ENCODE measurements at places on chromosomes 4 and X.
A peak's percentile ranks its signal among the peaks of the same experiment; 100 is the strongest.

DNA sequence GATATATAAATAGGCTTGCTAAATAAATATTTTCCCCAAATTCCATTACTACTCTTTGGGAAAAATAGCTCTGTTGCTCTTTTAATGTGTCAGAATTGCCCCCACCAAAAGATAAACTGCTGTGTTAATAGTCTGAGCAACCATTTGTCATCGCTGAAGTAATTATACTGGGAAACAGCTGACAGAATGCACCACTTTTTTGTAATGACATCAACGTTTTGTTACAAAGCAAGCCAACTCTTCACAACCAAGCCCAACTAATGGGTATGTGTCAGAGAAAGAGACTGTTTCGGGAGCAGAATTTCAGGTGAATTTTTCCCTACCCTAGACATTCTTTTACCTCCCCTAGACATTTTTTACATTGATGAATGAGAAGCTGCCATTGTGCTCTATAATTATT lies 405.0 kb upstream of the MAGEB18 start:
- no peak overlapping the region for H3K4me3 ChIP-seq
- no peaks in the 10 kb centered on the region for H3K4me1 ChIP-seq
- H3K36me3 ChIP-seq, result no peaks in the 10 kb centered on the region

DNA sequence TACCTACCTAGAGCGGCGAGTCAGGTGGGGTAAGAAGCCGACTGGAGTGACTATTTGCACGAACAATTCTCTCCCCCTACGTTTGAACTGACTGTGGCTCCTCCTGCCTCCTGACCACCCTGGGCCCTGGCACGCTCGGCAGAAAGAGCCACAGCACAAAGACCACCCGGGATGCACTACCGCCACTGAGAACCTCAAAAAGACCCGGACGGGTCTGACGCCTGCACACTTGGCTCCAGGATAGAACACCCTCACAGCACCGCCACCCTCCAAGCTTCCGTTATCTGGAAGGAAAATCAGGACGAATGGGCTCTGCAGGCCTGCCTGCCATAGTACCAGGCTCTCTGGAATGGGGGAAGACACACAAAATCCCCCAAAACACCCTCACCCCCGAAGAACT lies 2.2 kb downstream of the LRPAP1 start:
- H3K36me3 ChIP-seq, result peaks cover 7% of the 10 kb centered on the region
- DNase-seq, result no peak
- H3K4me3 ChIP-seq, result no peak overlapping the region
- H3K4me1 ChIP-seq, result peaks cover 19% of the 10 kb centered on the region
- H3K27ac ChIP-seq, result no peak overlapping the region
- no peaks in the 10 kb centered on the region for H3K27me3 ChIP-seq

DNA sequence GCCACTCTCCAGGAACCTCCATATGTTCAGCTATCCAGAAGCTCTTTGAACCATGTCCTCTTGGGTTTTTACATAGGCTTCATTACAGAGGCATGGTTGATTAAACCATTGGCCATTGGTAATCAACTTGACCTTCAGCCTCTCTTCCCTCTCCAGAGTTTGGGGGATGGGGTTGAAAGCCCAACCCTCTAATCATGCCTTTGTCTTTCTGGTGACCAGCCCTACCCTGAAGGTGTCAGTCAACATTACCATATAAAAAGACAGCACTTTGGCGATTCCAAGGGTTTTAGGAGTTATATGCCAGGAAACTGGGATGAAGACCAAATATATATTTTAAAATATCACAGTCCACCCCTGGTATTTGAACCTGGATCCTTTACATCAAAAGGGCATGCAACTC lies 222.5 kb downstream of the CHIC1 start:
- H3K4me3 ChIP-seq, result no peak overlapping the region
- H3K4me1 ChIP-seq, result no peaks in the 10 kb centered on the region
- H3K27me3 ChIP-seq, result no peaks in the 10 kb centered on the region

DNA sequence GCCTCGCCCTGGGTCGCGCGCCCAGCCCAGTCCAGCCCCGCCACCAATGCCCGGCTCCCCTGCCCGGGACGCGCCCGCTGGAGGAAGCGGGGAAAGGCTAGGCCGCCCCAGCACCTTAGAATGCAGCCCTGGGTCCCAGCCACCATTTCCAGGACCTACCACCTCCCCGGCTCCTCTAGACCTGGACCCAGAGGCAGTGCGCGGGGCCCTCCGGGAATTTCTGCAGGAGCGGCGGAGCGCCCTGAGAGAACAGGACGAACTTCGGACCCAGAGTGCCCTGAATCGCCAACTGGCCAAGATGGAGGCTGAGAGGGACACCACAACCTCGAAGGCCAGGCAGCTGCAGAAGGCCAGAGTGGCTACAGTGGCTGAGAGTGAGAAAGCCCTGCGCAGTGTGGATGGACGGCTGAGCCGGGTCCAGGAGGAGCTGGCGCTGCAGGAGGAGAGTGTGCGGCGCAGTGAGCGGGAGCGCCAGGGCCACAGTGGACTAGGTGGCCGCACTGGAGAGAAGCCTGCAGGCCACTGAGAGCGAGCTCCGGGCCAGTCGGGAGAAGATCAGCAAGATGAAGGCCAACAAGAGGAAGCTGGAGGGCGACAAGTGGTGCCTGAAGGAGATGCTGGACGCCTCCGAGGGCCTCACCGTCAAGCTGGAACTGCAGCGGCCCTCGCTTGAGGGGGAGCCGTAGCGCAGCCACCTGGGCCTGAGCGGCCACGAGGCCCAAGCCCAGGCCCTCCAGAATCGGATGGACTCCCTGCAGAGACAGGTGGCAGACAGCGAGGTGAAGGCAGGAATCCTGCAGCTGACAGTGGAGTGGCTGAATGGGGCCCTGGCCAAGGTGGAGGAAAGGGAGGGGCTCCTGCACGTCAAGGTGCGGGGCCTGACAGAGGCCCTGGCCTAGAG lies 15.5 kb downstream of the SMIM10L2A start:
- no peaks in the 10 kb centered on the region for H3K4me1 ChIP-seq
- no peak for DNase-seq
- H3K36me3 ChIP-seq, result no peaks in the 10 kb centered on the region
- no peaks in the 10 kb centered on the region for H3K27me3 ChIP-seq

DNA sequence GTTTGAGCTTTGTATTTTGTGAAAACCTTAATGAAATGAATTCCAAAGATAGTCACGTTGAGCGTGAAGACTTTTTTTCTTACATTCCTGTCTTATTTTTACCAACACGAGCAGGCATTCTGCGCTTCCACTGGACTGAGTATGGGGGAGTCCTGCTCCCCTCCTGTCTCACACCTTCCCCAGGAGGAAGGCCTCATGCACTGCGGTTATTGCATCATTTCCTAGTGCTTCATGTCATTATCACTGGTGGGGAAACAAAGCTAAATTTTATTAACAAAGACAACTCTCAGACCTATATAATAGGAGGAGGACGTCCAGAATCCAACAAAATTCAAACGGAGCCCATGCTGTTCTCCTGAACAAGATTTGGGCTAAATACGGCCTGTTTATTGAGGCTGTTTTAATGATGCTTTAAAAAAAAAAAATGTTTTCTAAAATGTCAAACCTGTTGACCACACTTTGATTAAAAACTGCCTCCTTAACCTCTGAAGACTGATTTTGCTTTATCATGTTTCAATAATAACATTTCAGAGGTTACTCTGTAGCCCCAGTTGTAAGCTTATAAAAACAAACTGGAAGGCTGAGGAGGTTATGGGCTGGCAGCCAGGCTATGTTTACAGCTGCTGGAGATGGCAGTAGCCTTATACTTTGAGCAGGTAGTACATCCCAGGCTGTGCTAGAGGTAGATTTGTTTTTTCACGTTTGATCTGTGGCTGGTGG lies 118.0 kb downstream of the SOWAHB start:
- no peaks in the 10 kb centered on the region for H3K36me3 ChIP-seq
- no peak overlapping the region for H3K27ac ChIP-seq

- peak overlapping the region; percentile 90 for H3K27ac ChIP-seq
- peak; percentile 37 for DNase-seq
- H3K27me3 ChIP-seq, result no peaks in the 10 kb centered on the region
- no peaks in the 10 kb centered on the region for H3K36me3 ChIP-seq
- peaks cover 2% of the 10 kb centered on the region for H3K4me1 ChIP-seq
- H3K4me3 ChIP-seq, result peak overlapping the region; percentile 70
These were observed 3.5 kb downstream of the HUWE1 start for GRCh38 chrX:53682885-53683555.

DNA sequence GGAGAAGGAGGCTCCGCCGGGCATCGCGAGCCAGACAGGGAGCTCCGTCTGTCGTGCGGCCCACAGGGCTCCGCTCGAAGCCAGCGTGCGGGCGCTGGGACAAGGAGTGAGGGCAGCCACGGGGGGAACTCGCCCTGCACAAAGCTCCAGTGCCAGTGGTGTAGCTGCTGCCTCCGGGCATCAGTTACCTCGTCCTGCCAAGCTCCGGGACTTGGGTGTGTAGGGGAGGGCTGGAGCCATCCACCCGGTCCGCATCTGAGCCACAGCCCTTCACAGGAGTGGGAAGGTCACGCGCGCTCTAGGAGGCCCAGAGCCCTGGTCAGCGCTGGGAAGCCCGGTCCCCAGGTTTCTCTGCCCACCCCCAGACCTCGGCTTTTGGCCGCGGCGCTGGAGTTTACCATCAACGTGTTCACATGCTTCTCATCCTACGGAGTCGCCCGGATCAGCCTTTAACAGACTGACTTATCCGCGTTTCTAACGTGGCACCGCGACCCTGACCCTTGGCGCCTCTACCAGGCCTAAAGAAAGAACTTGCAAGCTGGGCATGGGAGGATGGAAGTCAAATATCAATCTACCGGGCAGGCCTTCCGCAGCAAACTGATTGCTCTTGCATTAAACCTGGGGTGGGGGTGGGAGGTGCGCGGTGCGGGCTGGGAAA lies 8.4 kb upstream of the PRDM8 start:
- no peak overlapping the region for H3K27ac ChIP-seq
- no peaks in the 10 kb centered on the region for H3K27me3 ChIP-seq
- no peaks in the 10 kb centered on the region for H3K36me3 ChIP-seq
- no peak overlapping the region for H3K4me3 ChIP-seq

DNA sequence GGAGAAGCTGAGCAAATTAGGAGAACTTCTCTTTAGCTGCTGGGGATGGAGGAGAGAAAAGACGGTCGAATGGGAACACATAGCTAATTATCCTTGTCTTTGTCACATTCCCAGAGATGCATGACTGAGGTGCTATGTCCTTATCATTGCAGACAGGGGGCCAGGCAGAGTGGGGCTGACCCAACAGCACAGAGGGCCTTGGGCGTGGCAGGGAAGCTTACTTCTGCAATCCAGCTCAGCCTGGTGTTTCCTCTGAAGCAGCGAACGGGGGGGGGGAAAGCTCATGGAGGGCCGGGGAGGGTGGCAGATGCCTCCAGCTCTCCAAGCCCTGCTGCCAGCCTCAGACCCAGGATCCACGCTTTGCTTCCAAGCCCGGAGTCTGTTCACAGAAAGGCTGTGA lies 50.8 kb upstream of the HOPX start:
- H3K27me3 ChIP-seq, result no peaks in the 10 kb centered on the region
- H3K36me3 ChIP-seq, result no peaks in the 10 kb centered on the region
- H3K27ac ChIP-seq, result no peak overlapping the region
- no peak overlapping the region for H3K4me3 ChIP-seq

- no peaks in the 10 kb centered on the region for H3K27me3 ChIP-seq
- H3K27ac ChIP-seq, result no peak overlapping the region
- H3K36me3 ChIP-seq, result no peaks in the 10 kb centered on the region
- H3K4me1 ChIP-seq, result no peaks in the 10 kb centered on the region
These were observed 49.7 kb upstream of the KLHL8 start for GRCh38 chr4:87270144-87270543.

DNA sequence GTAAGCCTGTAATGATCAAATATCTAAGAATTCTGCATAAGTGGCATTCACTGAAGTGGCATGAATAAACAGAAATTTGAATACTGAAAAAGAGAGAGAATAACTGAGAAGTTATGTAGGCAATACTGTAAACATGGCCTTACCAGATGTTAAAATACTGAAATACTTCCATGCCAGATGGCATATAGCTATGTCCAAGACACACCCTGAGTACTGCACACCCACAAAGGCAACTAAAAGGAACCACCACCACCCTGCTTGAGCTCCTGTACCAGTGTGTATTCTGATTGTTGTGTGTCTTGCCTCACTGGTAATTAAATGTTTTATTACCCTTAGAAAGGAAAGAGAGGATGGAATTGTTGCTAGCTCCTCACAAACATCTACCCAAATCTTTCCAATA lies 192.1 kb downstream of the ADAMTS3 start:
- H3K36me3 ChIP-seq, result no peaks in the 10 kb centered on the region
- no peaks in the 10 kb centered on the region for H3K27me3 ChIP-seq
- no peak overlapping the region for H3K27ac ChIP-seq

DNA sequence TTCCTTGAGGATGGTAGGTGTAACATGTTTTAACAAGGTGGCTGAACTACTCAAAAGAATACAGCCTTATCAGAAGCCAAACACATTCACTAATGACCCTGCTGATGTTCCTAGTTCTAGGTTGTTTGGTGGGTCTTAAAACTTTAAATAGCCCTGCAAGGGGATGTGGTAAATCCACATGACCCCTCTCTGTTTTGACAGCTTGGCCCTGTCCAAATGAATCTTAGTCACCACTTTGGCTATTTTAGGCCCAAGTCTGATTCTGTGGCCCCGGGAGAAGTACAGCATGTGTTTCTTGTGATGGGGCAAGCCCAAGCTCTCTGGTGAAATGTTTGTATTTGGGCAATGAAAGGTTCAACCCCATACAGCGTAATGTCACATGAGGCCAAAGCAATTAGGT lies 54.5 kb upstream of the GPR34 start:
- no peak overlapping the region for H3K27ac ChIP-seq
- no peak for DNase-seq
- H3K27me3 ChIP-seq, result no peaks in the 10 kb centered on the region

DNA sequence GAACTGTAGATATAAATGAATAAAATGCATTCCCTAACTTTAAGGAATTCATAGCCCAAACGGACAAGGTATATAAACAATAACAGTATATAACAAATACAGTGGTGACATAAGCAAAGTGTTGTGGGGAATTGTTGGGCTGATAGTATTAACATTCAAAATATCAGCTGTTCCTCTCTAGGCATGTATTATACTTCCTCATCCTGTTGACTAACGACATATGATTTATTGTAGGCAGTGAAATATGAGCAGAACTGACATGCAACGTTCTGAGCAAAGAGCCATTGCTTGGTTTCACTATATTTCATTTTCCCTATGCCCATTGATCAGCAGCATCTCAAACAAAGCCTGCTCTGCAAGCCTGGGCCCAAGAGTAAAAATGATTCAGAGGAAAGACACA lies 143.9 kb downstream of the PTCHD1 start:
- DNase-seq, result no peak
- no peaks in the 10 kb centered on the region for H3K4me1 ChIP-seq
- no peaks in the 10 kb centered on the region for H3K27me3 ChIP-seq
- no peak overlapping the region for H3K27ac ChIP-seq
- no peak overlapping the region for H3K4me3 ChIP-seq

- no peak overlapping the region for H3K27ac ChIP-seq
- no peak overlapping the region for H3K4me3 ChIP-seq
- H3K27me3 ChIP-seq, result no peaks in the 10 kb centered on the region
- DNase-seq, result no peak
These were observed 33.5 kb upstream of the CYP2U1 start for GRCh38 chr4:107897823-107898222.

GRCh38 chr4:73653695-73654106 lies 33.5 kb upstream of the RASSF6 start:
- no peaks in the 10 kb centered on the region for H3K4me1 ChIP-seq
- no peak overlapping the region for H3K27ac ChIP-seq
- no peaks in the 10 kb centered on the region for H3K27me3 ChIP-seq
- no peaks in the 10 kb centered on the region for H3K36me3 ChIP-seq
- no peak for DNase-seq
